ENCODE measurements at places on chromosomes 4 and X. TPM values are rescaled to one million over a fixed set of nuclear protein-coding genes. Genes with fewer than 3 reads are reported as not detected.

DNA sequence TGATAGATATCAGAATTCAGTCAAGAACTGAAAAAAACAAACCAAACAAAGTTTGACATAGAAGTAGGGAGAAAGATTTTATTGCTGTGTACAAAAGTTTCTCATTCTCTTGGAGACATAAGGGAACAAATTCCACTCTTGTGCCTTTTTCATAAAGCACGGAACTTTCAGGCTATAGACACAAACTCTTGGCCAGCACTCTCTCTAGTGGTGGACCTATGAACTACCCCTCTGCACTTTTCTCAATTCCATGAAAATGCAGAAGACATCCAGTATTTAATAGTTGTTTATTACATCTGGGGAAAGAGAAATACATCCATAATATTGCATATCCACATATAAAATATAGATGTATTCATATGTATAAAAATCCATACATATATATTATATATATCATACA lies 291.6 kb upstream of the HS3ST1 start:
- DNase-seq: peak; percentile 32
- H3K27me3 ChIP-seq: no peaks in the 10 kb centered on the region
- H3K4me3 ChIP-seq: no peak overlapping the region
- H3K27ac ChIP-seq: no peak overlapping the region
- H3K36me3 ChIP-seq: no peaks in the 10 kb centered on the region

The USP17L30 gene
- total RNA-seq: not detected

The CITED1 gene
- not detected for total RNA-seq

DNA sequence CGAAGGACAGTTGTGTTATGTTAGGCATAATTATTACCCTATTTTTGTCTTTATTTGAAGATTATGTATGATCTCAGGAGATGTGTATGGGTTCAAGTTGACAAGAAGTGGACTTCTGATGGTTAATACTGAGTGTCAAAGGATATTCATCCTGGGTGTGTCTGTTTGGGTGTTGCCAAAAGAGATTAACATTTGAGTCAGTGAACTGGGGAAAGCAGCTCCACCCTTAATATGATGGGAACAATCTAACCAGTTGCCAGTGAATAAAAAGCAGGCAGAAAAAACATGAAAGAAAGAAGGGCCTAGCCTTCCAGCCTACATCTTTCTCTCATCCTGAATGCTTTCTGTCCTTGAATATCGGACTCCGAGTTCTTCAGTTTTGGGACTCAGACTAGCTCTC lies 332.6 kb downstream of the DTHD1 start:
- no peak overlapping the region for H3K4me3 ChIP-seq
- no peak for DNase-seq
- H3K27me3 ChIP-seq: no peaks in the 10 kb centered on the region
- H3K4me1 ChIP-seq: no peaks in the 10 kb centered on the region

GRCh38 chrX:134000260-134001245 lies 15.2 kb upstream of the GPC3 start:
- H3K4me1 ChIP-seq: no peaks in the 10 kb centered on the region
- no peaks in the 10 kb centered on the region for H3K36me3 ChIP-seq
- peak; percentile 42 for DNase-seq
- H3K27me3 ChIP-seq: peaks cover 17% of the 10 kb centered on the region

The APBB2 gene
- total RNA-seq: 99.0 TPM

DNA sequence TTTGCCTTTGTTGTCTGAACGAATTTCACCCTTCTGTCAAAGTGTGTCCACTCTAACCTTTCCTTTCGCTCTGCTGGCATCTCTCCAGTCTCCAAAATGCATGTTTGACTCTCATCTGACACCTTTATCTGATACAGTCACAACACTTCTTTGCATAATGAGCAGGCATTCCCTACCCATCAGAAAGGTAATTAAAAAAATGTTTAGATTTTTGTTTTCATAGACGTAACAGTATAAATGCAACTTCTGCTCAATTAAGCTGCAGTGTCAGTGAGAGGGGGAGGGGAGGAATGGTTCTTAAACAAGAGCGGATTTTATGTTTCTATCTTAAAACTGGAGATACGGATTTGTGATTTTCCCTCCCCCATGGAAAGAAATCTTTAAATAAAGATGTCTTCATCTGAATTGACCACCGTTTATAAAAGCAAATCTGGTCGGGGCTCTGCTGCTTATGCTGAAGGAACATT lies 70.2 kb downstream of the CXXC4 start:
- H3K27me3 ChIP-seq: no peaks in the 10 kb centered on the region
- peak; percentile 50 for DNase-seq
- H3K36me3 ChIP-seq: no peaks in the 10 kb centered on the region
- H3K4me3 ChIP-seq: no peak overlapping the region

- no peaks in the 10 kb centered on the region for H3K36me3 ChIP-seq
- no peak for DNase-seq
- no peaks in the 10 kb centered on the region for H3K27me3 ChIP-seq
- no peak overlapping the region for H3K4me3 ChIP-seq
- H3K27ac ChIP-seq: no peak overlapping the region
- H3K4me1 ChIP-seq: no peaks in the 10 kb centered on the region
Measured at GRCh38 chr4:128908735-128909134, 99.2 kb downstream of the JADE1 start.

- H3K4me3 ChIP-seq: no peak overlapping the region
- H3K27me3 ChIP-seq: no peaks in the 10 kb centered on the region
- peak; percentile 6 for DNase-seq
- no peaks in the 10 kb centered on the region for H3K4me1 ChIP-seq
- H3K36me3 ChIP-seq: no peaks in the 10 kb centered on the region
Measured at GRCh38 chrX:102067966-102068723, 57.3 kb upstream of the TCEAL2 start.

Data from lung (tissue), 17 donors.